ENCODE measurements at places on chromosomes 7 and 10. TPM values are rescaled to one million over a fixed set of nuclear protein-coding genes. Genes with fewer than 3 reads are reported as not detected.

STOX1 gene
- polyA plus RNA-seq: 9.3 TPM

GRID1 gene
- 3.9 TPM for polyA plus RNA-seq

FAM131B gene
- polyA plus RNA-seq: 0.35 TPM

VIPR2 gene
- polyA plus RNA-seq: not detected

CALHM3 gene
- polyA plus RNA-seq: not detected

OR6V1 gene
- polyA plus RNA-seq: 1.2 TPM

PFKP gene
- 12.5 TPM for polyA plus RNA-seq

TEX36 gene
- polyA plus RNA-seq: not detected
